ENCODE measurements at places on chromosomes 12 and 14.

DNA sequence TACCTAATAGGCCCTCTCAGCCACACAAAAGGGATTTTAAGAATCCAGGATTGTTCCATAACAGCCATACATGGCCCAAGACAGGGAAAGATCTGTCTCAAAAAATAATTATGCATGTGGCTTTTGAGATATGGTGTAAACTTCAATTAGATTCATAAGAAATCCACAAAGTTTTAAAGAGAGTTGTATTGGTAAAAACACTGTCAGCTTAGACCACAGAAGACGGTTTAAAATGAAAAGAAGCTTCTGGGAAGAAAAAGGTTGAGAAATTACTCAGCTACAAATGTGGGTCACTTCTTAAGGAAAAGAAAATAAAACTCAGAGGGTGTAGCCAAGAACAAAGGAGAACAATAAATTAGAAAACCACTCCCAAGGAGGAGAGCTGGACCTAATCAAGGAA, 191.4 kb downstream of the KIF26A start:
- ATAC-seq = no peak

DNA sequence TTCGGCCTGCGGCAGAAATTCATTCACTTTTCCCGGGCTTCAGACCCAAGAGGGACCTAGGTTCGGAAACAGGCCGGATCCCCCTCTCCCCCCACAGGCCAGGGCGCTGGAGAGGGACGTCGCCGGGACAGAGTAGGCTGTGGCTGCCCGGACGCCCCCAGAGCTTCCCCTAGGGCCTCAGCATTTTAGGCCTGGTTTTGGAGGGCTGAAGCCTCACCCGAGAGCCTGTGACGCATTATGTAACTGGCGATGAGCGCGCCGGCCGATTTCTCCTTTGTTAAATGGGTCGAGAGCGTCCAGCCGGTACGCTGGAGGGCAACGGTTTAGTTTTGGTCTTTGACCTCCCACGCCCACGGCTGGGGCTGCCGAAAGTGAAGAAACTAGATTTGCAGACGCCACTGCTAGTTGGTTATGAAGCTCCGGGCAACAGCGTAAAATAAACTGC, 657 bp downstream of the PEBP1 start:
- peak; percentile 52 for ATAC-seq

DNA sequence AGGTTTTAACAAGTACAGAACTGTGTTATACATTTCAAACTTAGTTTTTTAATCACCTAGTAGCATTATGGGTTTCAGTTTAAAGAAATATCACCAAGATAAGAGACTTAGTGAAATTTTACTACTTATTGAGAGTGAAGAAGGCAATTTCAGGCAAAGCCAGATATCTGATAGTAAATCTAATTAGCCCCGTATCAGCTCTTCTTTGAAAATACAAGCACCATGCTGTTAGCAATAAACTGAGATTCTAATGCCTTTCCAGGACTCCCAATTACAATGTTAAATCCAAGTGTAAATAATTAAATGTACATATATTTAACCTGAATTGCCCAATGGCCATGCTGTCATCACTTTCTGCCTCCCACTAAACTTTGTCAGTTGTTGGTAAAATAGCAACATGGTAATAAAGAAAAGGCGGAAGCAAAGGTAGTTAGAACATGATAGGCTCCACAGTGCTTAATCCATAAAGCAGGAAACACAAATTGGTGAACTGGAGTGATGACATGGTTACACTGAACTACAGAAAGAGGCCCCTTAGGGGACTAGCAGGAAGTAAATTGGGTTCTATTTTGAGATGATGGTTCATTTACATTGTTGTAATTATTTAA, 646.1 kb downstream of the C12orf50 start:
- ATAC-seq = no peak

DNA sequence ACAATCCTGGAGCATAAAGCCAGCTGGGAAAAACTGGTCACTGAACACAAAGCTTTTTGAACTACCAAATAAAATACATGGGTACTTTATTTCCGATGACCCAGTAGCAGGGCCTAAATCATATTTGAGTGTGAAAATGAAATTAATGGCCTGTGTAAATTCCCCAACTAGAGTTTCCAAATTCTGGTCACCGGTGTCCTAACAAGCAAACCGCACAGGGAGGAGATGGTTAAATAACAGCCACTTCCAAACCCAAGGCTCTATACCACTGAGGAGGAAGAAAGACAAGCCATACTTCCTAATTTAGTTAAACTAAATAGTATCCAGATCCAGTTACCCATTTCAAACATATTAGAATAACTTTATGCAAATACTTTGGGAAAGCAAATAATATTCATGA, 40.1 kb upstream of the DUSP6 start:
- no peak for ATAC-seq

DNA sequence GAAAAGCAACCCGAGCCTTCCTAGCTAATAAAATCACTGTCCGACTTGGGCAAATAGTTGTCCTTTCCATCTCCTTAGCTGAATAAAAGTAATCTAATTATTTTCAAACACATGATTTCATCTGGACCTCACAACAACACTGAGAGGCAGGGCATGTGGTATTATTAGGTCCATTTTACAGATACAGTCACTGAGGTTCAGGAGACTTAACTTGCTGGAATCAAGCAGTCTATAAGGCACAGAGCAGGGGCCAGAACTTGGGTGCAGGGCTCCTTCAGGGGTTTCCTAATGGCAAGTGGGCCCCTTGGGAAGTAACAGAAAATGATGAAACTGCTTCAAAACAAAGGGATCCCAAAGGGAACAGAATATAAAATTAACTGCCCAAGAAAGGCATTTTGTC, 15.5 kb downstream of the PLXNC1 start:
- no peak for ATAC-seq

DNA sequence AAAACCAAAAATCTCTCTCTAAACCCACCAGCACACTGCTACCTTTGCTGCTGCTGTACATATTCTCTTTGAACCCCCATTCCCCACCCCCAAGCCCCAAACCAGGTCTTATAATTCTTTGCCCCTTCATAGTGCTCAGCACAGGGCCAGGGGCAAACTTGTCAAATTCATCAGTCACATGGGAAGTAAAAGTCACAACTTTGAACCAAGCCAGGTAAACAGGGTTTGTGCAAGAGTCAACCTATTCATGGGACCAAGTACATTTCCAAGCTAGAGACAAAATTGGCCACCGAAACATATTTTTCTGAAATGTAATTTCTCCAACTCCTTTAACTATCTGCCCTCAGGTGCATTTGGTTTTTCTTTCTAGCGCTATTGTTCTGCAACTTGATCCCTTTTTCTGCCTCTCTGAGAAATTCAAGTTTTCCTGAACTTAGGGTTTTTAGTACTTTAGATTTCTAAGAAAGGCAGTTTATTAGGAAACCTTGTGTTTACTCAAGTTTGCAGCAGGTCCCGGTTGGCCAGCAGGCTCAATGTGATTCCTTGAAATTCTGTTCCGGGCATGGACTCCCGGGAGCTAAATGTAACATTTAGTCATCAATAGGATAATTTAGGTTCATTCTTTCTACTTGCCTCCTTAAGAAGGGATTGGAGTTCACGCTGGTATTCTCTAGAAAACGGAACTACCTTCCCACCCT, 230.5 kb downstream of the EFCAB11 start:
- ATAC-seq = no peak

- ATAC-seq = no peak
Observed at GRCh38 chr12:47222520-47223030, 142.8 kb upstream of the AMIGO2 start.

GRCh38 chr14:55454264-55455002, 14.0 kb upstream of the TBPL2 start:
- ATAC-seq = peak; percentile 88

DNA sequence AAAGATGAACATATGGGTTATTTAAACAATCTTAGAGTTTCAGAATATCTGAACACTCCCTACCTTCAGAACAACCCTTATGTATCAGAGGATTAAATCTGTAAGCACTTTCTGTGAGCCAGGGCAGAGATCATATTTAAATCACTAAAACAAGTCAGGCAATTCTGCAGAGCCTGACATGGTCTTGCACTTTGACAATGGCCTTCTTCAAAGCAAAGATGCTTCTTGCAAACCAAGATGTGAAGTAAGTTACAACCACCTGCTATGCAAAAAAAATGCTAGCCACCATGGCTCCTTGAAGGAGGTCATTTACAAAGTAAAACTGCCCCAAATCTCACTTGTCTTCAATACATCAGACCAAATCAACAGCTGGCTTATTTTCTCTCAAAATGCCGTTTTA, 3.2 kb downstream of the PPP1CC start:
- ATAC-seq = no peak

DNA sequence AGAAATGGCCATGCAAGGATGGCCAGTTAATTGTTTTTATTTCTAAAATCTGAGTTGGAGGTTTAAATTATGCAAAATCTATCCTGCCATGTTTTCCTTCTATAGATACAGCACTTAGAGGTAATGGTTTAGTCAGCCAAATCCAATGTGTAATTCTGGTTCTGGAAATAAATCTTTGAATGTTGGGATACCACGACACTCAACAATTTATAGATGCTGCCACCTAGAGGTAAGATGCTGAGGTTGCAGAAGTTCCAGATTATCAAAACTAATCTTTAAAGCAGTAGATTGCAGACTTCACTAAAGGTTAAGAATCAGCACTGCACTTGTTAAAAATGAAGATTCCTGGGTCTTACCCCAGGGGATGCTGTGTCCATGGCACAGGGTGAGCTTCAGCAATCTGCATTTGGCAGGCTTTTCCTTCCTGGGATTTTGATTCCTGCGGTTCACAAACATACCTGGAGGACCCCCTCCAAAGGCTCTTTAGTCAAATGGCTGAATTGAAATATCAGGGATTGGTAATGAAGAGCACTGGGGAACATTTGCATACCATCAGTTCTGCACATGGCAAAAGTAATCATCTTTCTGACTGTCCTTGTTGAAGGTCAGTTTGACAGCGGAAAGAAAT, 53.4 kb upstream of the ANO4 start:
- ATAC-seq = peak; percentile 77

- no peak for ATAC-seq
Observed at GRCh38 chr14:55929136-55929535, 189.1 kb upstream of the PELI2 start.

DNA sequence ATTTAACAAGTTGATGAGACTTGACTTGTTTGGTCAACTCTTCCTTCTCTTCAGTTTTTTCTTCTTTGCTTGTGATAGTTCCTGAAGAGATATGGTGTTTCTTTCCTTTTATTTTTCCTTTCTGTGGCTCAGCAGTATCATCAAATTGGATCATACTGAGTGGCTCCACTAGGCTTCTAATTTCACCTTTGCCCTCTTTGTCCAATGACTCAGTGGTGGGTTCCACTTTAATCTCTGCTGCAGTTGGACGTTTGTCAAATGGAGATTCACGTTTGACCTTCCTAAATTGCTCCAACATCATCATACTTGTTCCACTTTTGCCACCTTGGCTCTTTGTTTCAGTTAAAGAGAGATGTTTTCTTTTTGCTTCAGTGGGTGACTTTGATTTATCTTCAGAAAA, 41.5 kb downstream of the FAM186A start:
- no peak for ATAC-seq

DNA sequence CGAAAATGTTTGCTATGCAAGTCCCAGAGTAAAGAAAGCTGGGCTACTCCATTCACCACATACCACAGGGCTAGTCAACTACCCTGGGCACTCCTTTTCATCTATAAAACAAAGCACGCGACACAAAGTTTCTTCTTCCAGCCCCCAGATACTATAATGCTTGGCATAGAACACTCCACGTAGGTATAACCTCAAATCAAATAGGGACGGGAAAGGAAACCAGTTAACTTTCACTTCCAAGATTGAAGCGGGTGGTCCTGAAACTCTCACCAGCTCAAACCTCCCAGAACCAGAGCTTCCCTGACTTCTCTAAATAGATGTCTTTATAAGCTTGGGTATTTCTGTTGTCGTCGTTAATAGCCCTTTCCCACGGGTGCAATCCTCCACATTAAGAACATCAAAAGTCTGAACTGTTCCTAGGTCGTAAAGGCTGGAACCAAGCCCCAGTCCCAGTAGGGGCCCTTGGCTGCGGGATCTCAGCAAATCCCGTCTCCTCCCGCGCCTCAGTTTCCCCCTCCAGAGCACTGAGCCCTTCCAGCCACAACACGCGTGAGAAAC, 647 bp downstream of the LGMN start:
- ATAC-seq = peak; percentile 24

DNA sequence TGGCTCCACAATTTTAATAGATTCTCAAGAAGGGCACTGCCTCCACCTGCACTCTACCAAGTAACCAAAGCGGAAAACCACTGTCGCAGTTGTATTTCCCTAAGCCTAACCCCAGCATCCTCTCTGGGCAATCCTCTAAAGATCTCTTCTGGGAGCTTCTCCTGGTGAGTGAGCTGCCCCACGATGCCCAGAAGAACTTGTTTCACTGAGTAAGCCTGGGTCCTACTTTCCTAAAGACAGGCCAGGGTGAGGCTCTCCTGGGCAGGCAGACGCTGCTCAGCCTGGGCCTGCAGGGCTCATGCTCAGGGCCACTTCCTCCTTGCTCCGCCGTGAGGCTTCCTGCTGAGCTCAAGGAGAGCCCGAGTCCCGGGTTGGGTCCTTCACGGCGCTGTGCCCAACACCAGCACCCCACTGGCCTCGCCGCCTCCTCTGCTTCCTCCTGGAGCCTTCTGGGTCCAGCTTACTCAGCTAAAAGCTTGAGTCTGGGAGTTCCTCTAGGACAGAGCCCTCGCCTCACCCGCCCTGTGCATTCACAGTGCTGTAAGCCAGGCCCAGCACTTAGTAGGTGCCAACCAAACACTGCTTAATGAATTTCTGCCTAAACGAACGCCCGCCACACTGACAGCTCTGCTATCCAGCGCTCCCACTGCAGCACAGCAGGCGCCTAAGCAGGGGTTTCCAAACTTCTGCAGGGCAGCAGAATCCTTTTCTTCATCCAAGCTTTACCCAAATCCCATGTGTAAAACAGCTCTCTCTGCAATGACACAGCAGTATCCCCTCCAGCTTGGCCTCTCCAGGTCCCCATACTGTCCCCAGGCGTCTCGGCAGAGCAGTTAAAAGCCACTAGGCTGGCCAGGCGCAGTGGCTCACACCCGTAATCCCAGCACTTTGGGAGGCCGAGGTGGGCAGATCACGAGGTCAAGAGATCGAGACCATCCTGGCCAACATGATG, 5.7 kb downstream of the RAB35 start:
- ATAC-seq = no peak

GRCh38 chr12:95642583-95642982, 91.3 kb upstream of the USP44 start:
- ATAC-seq = no peak

DNA sequence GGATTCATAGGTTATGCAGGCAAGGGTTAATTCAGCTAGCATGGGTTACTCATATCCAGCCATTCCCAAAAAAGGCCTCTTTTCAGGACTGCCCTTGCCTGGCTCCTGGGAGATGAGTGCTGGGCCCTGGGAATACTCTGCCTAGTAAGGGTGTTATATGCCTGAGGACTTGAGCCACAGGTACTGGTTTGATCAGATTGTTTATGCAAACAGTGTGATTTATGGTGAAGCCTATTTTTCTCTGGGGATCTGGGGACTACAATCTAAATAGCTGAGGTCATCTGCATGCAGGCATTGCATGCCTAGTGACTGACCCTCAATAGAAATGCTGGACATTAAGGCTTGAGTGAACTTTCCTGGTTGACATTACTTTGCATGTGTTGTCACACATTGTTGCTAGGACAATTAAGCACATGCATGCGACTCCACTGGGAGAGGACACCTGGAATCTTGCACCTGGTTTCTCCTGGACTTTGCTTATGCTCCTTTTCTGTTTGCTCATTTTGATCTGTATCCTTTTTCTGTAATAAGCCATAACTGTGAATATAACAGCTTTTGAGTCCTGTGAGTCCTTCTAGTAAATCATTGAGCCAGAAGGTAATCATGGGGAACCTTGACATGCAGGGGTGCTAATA, 73.0 kb downstream of the RAD51B start:
- no peak for ATAC-seq

- ATAC-seq = no peak
Observed at GRCh38 chr14:21145437-21145836, 10.4 kb downstream of the OR5AU1 start.

GRCh38 chr14:47674543-47675465, 601 bp downstream of the MDGA2 start:
- ATAC-seq = no peak

Measured in SK-N-SH treated with all-trans-retinoic acid at 6 μM for 48 hours (cell line).